Right ventricle myocardium superior (tissue), 1 donor: ENCODE measurements at places on chromosomes 3 and 15. TPM values are rescaled to one million over a fixed set of nuclear protein-coding genes. Genes with fewer than 3 reads are reported as not detected.

FHIT gene
- 21.5 TPM for total RNA-seq

SLC28A2 gene
- not detected for total RNA-seq

- DNase-seq: no peak
Observed at GRCh38 chr3:87997298-87997697, 61.5 kb downstream of the CGGBP1 start.

GRCh38 chr3:194675081-194675640 lies 3.2 kb upstream of the LSG1 start:
- DNase-seq: no peak

TTLL13 gene
- not detected for total RNA-seq

FILIP1L gene
- total RNA-seq: 39.3 TPM

DNA sequence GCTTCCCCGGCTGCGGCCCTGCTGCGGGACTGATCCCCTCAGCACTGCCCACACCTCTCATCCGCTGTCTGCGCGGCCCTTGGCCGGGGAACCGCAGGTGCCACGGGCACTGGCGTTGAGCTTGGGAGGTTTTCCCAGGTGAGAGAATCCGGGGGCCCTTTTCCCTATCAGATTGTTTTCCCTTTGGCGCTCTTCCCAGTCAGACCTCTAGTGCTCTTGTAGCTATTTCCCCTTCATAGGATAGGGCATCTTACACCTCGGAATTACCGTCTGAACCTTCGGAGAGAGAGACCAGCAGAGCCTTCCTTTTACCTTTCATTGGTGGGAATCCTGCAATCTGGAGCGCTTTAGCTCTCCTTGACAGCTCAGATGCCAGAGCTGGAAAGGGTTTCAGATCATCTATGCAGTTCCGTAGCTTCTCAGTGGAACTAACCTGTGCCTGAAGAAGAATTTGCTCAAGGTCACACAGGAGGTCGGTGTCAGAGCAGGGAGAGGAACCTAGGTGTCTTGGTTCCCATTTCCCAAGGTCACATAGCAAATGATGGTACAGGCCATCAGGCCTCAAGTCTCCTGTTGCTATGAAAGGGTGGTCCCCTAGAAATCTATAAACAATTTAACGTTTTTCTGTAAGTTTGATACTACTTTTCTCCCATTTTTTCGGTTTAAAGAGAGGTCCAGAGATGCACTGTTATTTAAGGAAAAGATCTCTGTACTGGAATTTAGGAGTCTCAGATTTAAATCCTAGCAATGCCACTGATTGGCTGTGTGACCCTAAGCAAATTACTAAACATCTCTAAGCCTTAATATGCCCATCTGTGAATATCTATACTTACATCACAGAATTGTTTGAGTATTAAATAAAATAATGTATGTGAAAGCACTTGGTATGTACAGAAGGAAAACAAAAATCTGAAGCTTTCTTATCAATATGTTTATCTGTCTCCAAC lies 916 bp downstream of the IDH3A start:
- DNase-seq: no peak

DNA sequence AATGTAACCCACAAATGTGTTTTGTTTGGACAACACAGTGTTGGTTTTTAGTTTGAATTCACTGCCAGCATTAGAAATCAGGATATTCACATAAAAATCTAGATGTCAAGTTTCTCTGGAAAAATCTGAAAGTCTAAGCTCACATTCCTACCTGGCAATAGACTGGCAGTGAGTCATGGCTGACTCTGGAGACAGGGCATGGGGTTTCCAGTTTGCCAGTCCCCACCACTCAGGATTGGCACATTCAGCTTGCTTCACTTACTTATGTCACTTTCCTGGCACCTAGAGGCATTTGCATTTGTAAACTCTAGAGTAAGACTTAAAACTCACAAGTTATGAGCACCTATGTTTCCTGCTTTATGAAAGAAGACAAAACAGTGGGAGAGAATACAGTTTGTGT lies 19.1 kb upstream of the SEC61A1 start:
- DNase-seq: no peak

ARNT2 gene
- total RNA-seq: 3.3 TPM

DNA sequence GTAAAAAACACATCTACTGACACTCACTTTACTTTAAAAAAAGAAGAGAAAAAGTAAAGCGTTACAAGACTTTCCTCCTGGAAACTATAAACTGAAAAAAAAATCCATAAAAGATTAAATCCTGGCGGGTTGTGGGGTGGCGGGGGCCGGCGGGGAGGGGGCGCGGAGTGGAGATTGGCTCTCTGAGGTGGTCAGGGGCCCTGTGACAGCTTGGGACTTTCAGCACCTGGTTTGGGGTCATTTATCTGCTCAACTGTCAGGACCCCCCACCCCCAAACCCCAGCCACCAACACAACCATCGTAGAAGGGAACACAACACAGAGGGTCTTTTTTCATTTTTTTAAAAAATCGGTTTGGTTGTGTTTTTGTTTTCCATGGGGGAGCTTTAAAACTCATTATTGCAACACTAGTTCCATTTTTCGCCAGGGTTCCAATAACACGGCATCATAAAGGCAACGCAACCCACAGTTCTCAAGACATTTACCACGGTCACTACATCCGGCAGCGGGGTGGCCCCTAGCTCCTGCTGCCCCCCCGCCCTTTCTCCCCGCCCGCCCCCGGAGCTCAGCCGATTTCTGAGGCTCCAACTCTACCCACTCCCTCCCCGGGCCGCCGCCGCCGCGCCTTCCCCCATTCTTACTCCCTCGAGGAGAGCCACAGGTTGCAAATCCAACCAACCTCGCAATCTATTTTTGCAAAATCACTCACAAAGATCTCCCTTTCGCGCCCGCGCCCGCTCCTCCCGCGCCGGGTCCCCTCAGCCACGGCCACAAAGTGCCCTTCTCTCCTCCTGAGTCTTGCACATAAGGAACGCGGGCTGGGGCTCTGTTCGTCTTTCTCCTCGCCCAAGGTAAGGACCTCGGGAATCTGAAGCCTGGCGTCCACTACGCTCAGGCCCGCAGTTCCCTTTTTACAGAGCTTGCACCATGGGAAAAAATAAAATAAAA lies 1.8 kb downstream of the BCL6 start:
- DNase-seq: peak; percentile 77

- no peak for DNase-seq
Observed at GRCh38 chr3:29559741-29560465, 279.0 kb downstream of the RBMS3 start.
